ENCODE measurements at places on chromosomes 4 and X.
A peak's percentile ranks its signal among the peaks of the same experiment; 100 is the strongest.

DNA sequence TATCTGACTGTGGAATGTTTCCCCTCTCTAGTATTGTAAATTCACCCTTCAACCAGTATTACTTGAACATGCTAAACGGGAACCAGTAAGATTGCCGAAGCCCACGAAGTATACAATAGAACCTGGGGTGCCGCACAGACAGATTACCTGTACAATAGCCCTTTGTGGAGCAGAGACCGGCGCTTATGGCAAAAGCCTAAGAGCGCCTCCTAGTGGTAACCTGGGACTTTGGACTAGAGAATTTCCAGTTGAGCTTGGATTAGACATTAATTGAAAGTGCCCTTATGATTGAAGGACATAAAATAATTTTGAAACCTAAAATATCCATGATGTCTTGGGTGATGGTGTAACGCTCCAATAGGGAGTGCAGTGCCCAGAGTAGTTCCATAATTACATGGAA lies 14.1 kb downstream of the ZNF157 start:
- DNase-seq: no peak

- DNase-seq: no peak
These were observed 99.0 kb downstream of the DHRSX start for GRCh38 chrX:2401590-2402360.

DNA sequence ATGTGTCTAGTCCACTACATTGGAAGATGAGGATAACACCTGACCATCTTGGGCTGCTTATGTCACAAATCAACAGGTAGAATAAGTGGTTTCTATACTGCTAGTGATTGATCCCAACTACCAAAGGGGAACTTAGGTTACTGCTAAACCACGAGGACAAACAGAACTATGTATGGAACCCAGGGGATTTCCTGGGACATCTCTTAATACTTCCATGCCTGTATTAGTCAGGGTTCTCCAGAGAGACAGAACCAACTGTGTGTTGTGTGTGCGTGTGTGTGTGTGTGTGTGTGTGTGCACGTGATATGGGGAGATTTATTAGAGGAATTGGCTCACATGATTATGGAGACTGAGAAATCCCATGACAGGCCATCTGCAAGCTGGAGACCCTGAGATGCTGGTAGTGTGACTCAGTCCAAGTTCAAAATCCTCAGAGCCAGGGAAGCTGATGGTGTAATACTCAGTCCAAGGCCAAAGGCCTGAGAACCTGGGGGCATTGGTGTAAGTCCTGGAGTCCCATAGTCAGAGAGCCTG lies 16.2 kb upstream of the AFF1 start:
- no peak for DNase-seq

GRCh38 chr4:8324640-8325239 lies 55.2 kb downstream of the HTRA3 start:
- peak; percentile 30 for DNase-seq

DNA sequence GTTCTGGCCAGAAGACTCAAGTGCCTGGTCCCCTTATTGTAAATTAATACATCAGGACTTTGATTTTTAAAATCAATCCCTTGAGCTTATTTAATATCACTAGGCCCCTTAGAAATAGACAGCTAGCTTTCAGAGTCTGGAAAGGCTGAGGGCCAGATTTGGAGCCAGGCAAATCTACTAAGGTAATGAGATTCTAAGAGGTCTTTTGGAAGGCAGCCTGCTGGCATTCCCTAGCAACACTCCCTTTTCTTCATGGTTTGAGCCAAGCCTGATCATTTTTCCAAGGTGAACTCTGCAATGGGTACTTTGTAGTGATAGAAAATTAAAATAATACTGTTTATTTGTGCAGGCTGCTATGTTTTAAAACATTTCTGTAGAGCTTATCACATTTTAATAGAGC lies 378.5 kb downstream of the FAT4 start:
- no peak for DNase-seq

DNA sequence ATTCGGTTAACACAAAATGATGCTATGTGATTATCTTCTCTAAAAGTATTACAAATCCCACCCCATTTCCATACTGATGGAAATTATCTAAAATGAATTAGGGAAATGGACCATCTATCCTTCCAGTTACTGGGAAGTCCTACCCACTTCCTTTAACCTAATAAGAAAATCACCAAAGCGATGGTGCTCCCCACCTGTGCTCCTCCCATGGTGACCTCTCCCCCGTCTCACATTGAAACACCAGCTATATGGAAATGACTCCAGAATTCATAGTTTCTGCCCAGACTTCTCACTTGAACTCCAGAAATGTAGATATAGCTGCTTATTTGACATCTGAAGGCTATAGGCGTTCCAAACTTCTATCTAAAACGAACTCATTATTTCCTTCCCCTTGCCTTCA lies 48.5 kb downstream of the CCKAR start:
- no peak for DNase-seq

DNA sequence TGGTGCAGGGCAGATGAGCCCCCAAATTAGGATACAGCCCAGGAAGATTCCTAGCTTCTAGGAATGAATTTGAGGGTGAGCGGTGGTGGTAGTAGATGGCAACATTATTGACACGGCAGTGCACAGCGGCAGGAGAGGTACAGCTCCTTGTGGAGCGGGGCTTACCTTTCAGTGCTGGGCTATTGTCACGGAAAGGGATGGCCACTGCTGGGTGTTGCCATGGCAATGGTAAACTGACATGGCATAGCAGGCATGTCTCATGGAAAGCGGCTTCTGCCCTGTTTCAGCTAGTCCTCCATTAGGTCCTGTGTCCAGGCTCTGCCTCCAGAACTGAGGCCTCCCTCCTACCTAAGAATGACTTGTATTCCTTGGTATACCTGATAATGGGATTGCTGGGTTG lies 81.8 kb upstream of the WDR1 start:
- DNase-seq: no peak

DNA sequence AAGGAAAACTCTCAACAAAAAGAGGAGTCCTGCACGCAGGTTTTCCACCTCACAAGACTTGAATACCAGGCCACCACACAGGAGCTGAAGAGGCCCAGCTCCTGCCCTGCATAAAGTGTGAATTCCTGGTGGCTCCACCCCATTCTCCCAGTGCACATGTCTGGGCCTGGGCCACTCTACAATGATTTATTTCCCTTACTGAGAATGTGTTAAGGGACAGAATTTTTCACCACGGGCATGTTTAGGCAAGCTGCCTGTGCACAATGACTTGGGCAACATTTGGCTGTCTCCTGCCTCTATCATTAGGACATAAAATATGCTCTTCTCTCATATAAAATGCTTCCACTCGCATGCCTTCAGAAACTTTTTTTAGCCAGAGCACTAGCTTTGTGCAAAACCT lies 197.1 kb downstream of the SLC7A11 start:
- DNase-seq: no peak

GRCh38 chr4:26766141-26766540 lies 94.5 kb upstream of the STIM2 start:
- DNase-seq: no peak

DNA sequence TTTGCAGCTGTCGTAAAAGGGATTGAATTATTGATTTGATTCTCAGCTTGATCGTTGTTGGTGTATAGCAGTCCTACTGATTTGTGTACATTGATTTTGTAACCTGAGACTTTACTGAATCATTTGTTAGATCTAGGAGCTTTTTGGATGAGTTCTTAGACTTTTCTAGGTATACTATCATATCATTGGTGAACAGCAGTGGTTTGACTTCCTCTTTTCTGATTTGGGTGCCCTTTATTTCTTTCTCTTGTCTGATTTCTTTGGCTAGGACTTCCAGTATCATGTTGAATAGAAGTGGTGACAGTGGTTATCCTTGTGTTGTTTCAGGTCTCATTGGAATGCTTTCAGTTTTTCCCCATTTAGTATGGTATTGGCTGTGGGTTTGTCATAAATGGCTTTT lies 8.4 kb downstream of the APOOL start:
- no peak for DNase-seq

DNA sequence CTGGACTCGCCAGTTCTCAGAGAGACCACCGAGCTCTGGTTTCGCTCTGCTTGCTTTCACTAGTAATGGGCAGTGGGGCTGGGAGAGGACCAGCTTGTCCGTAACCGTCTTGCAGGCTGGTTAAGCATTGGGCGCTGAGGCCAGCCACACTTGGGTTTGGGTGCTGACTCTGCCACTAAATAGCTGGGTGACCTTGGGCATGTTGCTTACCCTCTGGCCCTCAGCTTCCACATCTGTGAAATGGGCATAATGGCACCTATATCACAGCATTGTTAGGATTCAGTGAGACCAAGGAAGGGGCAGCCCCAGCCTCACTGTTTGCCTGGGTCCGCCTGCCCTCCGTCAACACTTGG lies 43.5 kb downstream of the EVC start:
- no peak for DNase-seq

GRCh38 chr4:109877400-109877799 lies 29.5 kb downstream of the LRIT3 start:
- no peak for DNase-seq

- DNase-seq: no peak
These were observed 45.0 kb downstream of the PIR start for GRCh38 chrX:15448010-15448639.

DNA sequence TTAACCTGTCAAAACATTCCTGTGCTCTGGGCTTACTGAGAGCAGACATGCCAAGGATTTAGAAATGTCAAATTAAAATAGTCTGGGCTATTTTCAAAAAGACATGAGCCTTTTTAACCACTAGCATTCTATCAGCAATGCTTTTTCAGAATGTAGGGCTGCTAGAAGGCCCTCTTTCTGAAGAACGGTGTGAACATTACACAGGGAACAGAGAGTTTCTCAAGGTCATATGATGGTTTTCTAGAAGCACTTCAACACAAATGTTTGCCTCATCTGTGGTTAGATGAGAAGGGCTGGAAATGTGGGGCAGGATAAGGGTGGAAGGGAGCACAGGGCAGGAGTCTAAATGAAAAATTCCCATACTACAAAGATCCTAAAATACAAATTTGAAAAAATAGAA lies 39.3 kb downstream of the GRIA3 start:
- no peak for DNase-seq

DNA sequence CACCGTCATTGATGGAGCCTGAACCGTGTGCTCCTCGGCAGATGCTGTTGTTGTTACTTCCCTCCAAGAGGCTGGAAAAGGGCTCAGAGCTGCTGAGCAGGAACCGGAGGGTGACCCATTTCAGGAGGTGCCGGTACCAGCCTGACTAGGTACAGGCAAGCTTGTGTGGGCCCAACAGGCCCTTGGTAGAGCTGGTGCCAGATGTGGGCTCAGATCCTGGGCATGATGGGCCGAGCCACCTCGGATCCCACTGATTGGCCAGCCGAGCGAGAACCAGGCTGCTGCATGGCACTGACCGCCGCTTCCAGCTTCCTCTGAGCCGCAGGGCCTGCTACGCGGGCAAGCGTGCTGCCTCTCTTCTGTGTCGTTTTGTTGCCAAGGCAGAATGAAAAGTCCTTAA lies 33.7 kb downstream of the NOP14 start:
- no peak for DNase-seq
